NCI-H460 (cell line): ENCODE measurements at places on chromosomes 2 and 18.
A peak's percentile ranks its signal among the peaks of the same experiment; 100 is the strongest.

GRCh38 chr2:170770606-170771420, 635 bp downstream of the ERICH2 start:
- peak; percentile 68 for DNase-seq

- no peak for DNase-seq
These were observed 354.9 kb upstream of the SALL3 start for GRCh38 chr18:78624646-78625279.

- no peak for DNase-seq
These were observed 222.1 kb upstream of the SMAD2 start for GRCh38 chr18:48152549-48152948.

GRCh38 chr2:40466332-40466906, 14.5 kb upstream of the SLC8A1 start:
- DNase-seq, result no peak

GRCh38 chr18:24490539-24490938, 30.1 kb downstream of the HRH4 start:
- no peak for DNase-seq

- DNase-seq, result peak; percentile 15
These were observed 59.3 kb upstream of the CCDC68 start for GRCh38 chr18:55018602-55019001.

- no peak for DNase-seq
These were observed 226.1 kb downstream of the ANKRD30B start for GRCh38 chr18:14974088-14974487.

DNA sequence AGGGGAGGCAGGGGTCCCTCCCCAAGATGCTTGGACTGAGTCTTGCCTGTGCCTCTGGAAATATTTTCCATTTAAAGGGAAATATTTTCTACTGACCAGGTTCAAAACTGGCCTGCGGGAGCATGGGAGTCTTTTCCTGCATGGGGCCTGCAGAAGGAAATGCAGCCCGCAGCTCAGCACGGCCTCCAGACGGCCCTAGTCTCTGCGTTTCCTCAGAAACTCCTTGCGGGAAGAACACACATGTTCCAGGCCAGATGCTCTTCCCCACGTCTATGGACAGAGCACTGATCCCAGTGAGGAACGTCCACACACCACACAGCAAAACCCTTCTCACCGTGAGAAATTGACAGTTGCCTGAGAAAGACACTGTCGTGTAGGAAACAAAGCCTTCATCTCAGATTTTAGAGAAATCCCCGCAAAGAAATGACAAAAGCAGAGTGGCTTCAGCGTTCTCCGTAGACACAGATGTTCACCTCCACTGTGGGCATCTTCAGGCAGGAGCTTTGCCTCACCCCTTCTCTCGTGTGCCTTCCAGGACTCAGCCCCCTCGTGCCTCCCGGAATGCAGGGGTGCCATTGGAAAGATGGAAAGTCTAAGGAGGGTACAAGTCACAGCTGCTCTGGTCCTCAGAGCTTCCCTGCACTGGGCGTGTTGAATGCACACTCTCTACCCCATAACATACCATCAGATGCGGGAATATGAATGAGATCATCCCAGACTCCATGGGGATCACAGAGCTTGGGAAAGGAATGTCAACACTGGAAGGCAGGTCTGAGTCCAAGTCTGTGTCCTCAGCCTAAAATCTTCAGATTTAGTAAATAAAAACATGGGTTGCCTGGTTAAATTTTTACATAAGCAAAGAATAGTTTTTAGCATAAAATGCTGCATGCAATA, 438.7 kb upstream of the SALL3 start:
- no peak for DNase-seq

DNA sequence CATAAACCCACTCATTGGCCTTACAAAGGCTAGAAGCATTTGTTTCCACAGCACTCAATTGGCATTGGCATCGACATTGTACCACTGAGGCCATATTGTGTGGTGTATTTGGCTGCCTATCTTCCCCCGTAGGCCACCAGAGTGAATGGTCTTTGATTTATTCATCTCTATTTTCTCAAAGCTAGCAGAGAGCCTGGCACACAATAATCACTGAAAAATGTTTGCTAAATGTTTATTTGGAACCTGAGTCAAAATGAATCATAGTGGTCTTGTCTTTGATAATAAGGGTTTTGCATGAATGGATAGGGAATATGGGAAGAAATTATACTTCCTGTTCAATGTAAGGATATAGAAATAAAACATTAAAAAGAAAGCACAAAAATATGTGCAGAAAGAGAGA, 107.3 kb upstream of the SLC8A1 start:
- no peak for DNase-seq

- DNase-seq, result no peak
These were observed 854 bp downstream of the GPR155 start for GRCh38 chr2:174485788-174486562.

- no peak for DNase-seq
These were observed 15.1 kb upstream of the PKDCC start for GRCh38 chr2:42032745-42033144.

GRCh38 chr2:232890536-232890895, 20.5 kb downstream of the SNORC start:
- no peak for DNase-seq

DNA sequence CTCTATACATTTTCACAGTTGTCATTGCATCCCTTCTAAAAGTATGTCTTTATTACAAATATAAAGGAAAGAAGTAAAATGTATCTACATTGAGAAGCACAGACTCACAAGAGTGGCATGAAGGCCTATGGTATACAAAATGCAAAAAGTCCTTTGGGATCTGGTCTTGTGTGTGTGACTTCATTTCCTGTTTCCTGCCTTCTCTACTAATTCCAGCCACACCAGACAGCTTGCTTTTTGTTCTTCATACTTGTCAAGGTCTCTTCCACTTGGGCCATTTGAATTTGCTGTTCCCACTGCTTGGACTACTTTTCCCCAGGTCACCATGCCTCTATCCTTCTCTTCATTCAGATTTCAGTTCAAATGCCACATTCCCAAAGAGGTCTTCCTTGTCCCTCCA, 6.7 kb upstream of the PNO1 start:
- DNase-seq, result no peak

- DNase-seq, result no peak
These were observed 6.7 kb downstream of the VSNL1 start for GRCh38 chr2:17547237-17547636.

GRCh38 chr18:79940126-79940813, 11.2 kb downstream of the SLC66A2 start:
- no peak for DNase-seq

DNA sequence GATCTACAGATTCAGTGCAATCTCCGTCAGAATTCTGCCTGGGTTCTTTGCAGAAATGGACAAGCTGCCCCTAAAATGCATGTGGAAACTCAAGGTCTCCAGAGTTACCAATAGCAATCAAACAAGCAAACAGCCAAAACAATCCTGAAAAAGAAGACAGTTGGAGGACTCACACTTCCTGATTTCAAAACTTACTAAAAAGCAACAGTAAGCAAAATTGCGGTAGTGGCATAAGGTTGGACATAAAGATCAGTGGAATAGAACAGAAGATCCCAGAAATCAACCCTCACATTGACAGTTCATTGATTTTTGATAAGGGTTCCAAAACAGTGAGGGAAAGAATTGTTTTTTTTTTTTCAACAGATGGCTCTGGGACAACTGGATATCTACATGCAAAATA, 59.7 kb downstream of the NPPC start:
- no peak for DNase-seq

- DNase-seq, result no peak
These were observed 314.7 kb downstream of the TXNL1 start for GRCh38 chr18:56323673-56324072.

- no peak for DNase-seq
These were observed 117.1 kb upstream of the KLHL14 start for GRCh38 chr18:32889615-32890593.

DNA sequence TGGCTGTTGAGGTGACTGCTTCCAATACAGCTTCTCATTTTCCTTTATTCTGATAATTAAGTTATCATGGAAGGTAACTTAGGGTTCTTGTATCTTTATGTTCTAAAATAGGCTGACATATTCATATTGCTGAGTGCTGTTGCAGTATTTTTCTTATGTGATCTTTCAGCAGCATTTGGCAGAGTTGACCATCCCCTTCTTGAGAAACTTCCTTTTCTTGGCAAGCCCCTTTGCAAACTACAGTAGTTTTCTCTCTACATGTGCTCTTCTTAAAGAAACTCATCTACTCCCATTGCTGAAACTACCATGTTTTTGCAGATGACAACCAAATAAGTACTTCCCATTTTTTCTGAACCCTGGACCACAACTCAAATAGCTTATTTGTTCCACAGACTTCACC, 476.5 kb upstream of the TRIB2 start:
- no peak for DNase-seq

GRCh38 chr2:30421604-30422443, 25.2 kb upstream of the LCLAT1 start:
- DNase-seq, result peak; percentile 83

- no peak for DNase-seq
These were observed 81.6 kb downstream of the EPB41L3 start for GRCh38 chr18:5462227-5462626.

GRCh38 chr2:58701688-58702301, 460.7 kb upstream of the FANCL start:
- DNase-seq, result no peak

- DNase-seq, result no peak
These were observed 267.9 kb upstream of the PKDCC start for GRCh38 chr2:41779888-41780287.

GRCh38 chr2:8412586-8412985, 269.3 kb upstream of the ID2 start:
- DNase-seq, result no peak

DNA sequence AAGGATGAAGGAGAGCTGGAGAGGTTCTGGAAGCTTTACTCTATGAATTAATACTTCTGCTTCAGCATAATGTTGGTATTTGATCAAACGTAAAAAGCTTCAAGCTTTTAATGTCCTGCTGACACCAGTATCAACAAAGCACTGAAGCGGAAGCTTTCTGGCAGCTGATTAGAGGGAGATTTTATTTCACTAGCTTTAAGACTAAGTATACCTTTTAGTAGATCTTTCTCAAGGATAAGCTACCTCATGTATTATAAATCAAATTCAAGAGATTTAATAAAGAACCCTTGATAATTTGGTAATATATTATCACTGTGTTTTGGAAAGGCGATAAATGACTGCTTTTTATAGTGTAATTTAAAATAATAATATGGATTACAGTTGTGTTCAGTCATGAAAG, 128.0 kb upstream of the CD302 start:
- DNase-seq, result no peak

GRCh38 chr18:46246101-46246500, 141.9 kb downstream of the HAUS1 start:
- DNase-seq, result no peak

DNA sequence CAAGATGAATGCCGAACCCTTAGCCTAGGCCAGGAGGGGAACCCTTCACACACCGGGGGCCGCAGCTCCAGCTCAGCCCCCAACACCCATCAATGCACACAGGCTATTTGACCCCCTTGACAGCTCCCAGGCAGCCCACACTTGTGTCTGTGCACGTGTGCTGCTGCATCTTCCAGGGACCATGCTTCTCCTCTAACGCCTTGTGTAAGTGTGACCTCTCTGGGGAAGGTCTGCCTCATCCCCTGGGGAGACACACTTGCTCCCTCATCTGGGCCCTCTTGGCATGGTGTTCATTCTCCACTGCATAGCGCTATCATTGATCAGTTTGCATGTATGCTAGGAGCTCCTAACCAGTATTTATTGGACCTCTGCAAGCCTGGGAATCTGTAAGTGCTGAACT, 120.0 kb upstream of the FHL2 start:
- no peak for DNase-seq

- DNase-seq, result no peak
These were observed 84.0 kb downstream of the POLR1A start for GRCh38 chr2:86021396-86022378.

DNA sequence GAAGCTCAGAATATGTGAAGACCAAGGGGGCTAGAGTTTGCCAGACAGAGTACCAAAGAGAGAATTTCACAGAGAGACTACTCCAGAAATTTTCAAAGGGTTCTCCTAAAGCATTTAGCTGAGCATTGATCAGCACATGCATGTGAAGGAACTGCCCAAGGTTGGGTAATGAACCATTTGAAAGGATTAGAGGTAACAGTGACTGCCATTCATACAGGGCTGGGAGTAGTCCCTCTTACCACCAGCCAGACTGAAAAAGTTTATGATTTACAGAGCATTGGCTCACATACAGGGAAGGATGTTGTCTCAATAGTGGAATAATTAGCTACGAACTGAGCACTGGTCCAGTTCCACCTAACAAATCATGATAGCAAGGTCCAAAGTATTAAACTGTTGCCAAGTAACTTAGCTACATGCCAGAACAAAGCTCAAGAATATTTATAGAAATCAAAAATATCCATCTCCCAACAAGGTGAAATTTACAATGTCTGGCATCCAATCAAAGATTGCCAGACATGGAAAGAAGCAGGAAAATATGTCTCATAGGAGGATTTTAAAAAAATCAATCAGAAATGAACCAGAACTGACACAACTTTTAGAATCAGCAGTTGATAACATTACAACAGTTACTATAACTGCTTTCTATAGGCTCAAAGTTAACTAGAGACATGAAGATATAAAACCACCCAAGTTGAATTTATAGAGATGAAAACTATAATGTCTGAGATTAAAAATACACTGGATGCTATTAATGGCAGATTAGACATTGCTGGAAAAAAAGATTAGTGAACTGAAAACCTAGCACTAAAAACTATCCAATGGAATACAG, 25.7 kb upstream of the RNF103 start:
- DNase-seq, result no peak

DNA sequence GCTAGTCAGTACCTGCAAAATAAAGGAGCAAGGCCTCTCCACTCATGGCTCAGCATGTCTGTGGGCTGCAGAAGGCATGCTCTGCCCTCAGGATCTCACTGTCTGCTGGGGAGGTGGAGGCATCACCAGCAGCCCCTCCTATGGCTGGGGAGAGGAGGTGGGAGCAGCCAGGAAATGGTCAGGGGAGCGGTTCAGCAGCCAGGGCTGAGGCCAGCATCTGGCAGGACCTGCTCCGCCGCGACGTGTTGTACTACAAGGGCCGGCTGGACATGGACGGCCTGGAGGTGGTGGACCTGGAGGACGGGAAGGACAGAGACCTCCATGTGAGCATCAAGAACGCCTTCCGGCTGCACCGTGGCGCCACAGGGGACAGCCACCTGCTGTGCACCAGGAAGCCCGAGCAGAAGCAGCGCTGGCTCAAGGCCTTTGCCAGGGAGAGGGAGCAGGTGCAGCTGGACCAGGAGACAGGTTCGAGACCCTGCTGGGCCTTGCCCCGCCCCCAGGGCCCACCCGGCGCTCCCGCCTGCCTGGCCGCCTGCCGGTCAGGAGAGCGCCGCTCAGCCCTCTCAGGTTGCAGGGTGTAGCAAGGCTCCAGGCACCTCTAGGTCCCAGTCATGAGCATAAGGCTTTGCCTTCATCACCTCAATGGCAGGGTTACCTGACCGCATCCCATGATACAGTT, 49.0 kb downstream of the FAM168B start:
- no peak for DNase-seq

DNA sequence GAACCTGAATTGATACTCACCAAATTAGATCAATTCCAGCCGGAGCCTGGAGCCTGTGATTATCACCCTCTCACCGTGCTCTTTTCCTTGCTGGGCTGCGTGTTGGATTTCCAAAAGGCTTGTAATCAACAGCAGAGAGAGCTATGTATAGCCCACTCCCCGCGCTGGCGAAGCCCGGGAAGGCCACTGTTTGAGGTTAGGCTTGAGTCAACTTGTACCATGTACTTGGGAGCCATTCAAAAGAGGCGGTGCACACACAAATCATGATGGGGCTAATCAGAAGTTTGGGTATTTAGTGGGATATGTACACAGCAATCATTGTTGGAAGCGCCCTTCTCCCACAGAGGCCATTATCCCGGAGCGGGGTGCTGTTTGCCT, 151.6 kb downstream of the GLI2 start:
- no peak for DNase-seq
